ENCODE measurements at places on chromosomes 6 and 20. TPM values are rescaled to one million over a fixed set of nuclear protein-coding genes. Genes with fewer than 3 reads are reported as not detected.
A peak's percentile ranks its signal among the peaks of the same experiment; 100 is the strongest.

Gene C6orf58
- not detected for total RNA-seq

- peak; percentile 80 for DNase-seq
Observed at GRCh38 chr6:13076575-13076974, 251.8 kb downstream of the TBC1D7 start.

DNA sequence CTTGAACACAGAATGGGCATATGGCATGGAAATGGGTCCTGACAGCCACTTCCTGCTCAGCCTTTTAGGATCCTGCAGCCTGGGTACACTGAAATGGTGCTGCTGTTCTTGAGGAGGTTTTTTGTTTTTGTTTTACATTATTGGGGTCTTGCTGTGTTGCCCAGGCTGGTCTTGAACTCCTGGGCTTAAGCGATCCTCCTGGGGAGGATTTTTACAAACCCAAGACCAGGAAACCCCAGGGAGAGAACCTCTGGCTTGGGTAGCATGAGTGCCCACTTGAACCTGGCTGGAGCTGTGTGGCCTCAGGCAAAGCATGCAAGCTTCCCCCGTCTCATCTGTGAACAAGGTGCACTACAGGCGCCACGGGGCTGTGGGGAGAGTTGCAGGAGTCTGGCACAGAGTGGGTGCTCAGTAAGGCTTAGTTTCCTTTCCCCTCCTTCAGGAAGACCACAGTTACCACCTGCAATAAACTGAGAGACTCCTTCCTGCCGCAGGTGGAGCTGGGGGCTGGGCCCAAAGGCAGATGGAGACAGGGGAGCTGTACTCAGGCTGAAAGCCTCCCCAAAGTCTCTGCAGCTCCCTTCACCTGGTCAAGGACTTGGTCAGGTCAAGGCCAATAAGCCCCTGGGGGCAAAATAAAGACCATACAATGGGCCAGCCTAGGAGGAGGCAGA lies 1.8 kb downstream of the SLA2 start:
- DNase-seq: no peak

Gene GTSF1L
- total RNA-seq: not detected

Gene IMPG1
- not detected for total RNA-seq

DNA sequence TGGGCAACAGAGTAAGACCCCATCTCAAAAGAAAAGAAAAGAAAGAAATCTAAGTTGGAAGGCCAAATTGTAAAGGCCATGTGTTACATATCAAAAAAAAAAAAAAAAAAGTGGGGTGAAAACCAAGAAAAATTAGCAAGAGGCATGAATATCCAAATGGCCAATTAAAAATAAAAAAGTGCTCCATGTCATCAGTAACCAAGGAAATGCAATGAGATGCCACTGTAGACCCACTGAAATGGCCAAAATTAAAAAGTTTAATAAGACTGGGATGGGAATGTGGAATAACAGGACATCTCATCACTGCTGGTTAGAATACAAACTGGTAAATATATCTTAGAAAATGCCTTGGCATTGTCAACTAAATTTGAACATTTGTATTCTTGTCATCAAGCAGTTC lies 30.1 kb upstream of the BCLAF1 start:
- no peak for DNase-seq

DNA sequence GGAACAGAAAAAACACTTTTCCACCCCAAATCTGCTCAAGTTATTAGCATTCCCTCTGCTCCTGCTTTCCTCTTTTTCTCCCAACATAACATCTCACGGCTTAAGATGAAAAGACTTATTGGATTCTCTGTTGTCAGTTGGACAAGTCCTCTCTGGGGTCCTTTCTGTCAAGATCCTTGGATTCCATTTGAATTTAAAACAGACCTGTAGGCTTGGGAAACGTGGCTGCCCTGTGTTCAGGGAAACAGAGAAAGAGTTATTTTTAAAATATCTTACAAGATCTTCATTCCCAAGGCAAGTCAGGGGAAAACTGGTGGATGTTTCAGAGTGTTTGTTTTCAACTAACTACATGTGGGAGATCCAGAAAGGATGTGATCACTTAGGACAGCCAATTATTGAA lies 322.9 kb downstream of the SAMD5 start:
- DNase-seq: no peak

Gene TPD52L2
- 110 TPM for total RNA-seq

- no peak for DNase-seq
Observed at GRCh38 chr6:4039348-4039747, 39.6 kb downstream of the FAM217A start.

- no peak for DNase-seq
Observed at GRCh38 chr6:170102582-170103481, 188.0 kb downstream of the DLL1 start.

Data from esophagus muscularis mucosa (tissue), 4 donors.